ENCODE measurements at places on chromosomes 1 and 21.
A peak's percentile ranks its signal among the peaks of the same experiment; 100 is the strongest.

GRCh38 chr21:46185716-46186115, 1.5 kb upstream of the SPATC1L start:
- DNase-seq, result no peak

- peak; percentile 63 for DNase-seq
Observed at GRCh38 chr1:155078469-155079209, at the start of gene EFNA3. EFNA3 (plus strand) TSS chr1:155078837; CDS start chr1:155078942, 105 bp downstream.

DNA sequence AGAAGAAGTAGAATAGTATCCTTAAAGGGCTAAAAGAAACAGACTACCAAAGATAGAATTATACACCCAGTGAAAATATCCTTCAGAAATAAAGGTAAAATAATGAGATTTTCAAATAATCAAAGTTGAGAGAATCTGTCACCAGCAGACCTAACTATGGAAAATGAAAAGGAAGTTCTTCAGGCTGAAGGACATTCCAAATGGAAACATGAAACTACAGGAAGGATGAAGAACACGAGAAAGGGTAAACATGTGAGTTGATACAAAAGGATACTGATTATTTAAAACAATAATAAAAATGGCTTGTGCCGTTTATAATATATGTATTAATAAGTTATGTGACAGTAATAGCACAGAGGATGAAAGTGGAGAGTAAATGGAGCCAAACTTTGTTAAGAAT, 57.1 kb upstream of the SLFNL1 start:
- no peak for DNase-seq

GRCh38 chr21:14620152-14620551, 74.0 kb upstream of the SAMSN1 start:
- DNase-seq, result no peak

GRCh38 chr1:214372092-214372491, 91.1 kb downstream of the SMYD2 start:
- DNase-seq, result no peak
